ENCODE measurements at places on chromosomes 11 and 22. TPM values are rescaled to one million over a fixed set of nuclear protein-coding genes. Genes with fewer than 3 reads are reported as not detected.
A peak's percentile ranks its signal among the peaks of the same experiment; 100 is the strongest.

DNA sequence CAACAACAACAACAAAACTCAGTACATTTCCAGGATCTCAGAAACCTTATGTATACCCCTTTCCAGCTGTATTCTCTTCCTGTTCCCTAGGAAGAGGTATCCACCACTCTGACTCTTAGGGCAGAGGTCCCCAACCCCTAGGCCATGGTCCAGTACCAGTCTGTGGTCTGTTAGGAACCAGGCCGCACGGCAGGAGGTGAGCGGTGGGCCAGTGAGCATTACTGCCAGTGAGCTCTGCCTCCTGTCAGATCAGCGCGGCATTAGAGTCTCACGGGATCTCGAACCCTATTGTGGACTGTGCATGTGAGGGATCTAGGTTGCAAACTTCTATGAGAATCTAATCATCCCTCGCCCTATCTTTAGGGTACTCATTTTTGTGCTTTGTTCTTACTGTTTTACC is 43.9 kb upstream of the LMO1 start:
- no peak for DNase-seq
- no peak overlapping the region for H3K27ac ChIP-seq
- no peaks in the 10 kb centered on the region for H3K4me1 ChIP-seq
- no peaks in the 10 kb centered on the region for H3K36me3 ChIP-seq
- H3K27me3 ChIP-seq = no peaks in the 10 kb centered on the region

GRCh38 chr22:37032535-37033460 is 13.3 kb downstream of the MPST start:
- no peak overlapping the region for H3K27ac ChIP-seq
- H3K4me3 ChIP-seq = no peak overlapping the region
- no peaks in the 10 kb centered on the region for H3K36me3 ChIP-seq
- no peaks in the 10 kb centered on the region for H3K4me1 ChIP-seq
- no peak for DNase-seq

DNA sequence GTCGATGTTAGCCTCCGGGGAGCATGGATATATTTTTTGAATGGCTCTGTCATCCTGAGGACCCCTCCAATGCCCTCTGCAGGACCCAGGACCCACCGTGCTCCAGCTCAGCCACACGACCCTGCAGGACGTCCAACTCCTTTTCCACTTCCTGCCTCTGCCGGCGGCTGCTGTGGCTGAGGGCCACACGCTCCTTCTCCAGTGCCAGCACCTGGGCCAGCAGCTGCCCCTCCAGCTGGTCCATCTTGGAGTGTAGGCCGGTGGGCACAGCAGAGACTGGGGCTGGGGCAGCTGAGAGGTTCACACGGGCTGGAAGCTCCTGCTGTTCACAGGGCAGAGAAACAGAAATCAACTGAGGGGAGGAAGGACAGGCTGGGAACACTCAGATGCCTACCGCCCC is 15.6 kb downstream of the NPTXR start:
- DNase-seq = no peak
- H3K27ac ChIP-seq = no peak overlapping the region
- no peaks in the 10 kb centered on the region for H3K27me3 ChIP-seq
- no peak overlapping the region for H3K4me3 ChIP-seq

- DNase-seq = no peak
- no peaks in the 10 kb centered on the region for H3K4me1 ChIP-seq
- H3K27me3 ChIP-seq = no peaks in the 10 kb centered on the region
- H3K27ac ChIP-seq = no peak overlapping the region
Observed at GRCh38 chr22:49838771-49839717, 11.4 kb upstream of the BRD1 start.

DNA sequence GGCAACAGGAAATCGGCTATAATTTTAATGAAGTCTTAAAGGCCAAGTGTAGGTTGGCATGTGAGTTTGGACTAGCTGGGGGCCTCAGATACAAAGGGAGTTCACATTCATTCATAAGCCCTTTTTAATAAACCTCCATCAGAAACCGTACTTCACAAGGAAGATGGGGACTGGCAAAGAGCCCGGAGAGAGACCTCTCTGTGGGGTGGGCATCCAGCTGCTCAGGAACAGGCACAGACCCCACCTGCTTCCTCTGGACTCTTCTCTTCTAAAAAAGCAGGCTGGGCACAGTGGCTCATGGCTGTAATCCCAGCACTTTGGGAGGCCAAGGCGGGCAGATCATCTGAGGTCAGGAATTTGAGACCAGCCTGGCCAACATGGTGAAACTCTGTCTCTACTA is 3.9 kb upstream of the ARFGAP3 start:
- H3K27me3 ChIP-seq = no peaks in the 10 kb centered on the region
- peak overlapping the region; percentile 56 for H3K27ac ChIP-seq
- H3K4me3 ChIP-seq = no peak overlapping the region

The MS4A6A gene
- total RNA-seq = not detected

The ANO5 gene
- 1.6 TPM for total RNA-seq

- no peak overlapping the region for H3K27ac ChIP-seq
- H3K36me3 ChIP-seq = no peaks in the 10 kb centered on the region
- H3K27me3 ChIP-seq = no peaks in the 10 kb centered on the region
- no peaks in the 10 kb centered on the region for H3K4me1 ChIP-seq
- H3K4me3 ChIP-seq = no peak overlapping the region
Observed at GRCh38 chr11:96079691-96080090, 155.8 kb upstream of the MTMR2 start.

The LRP5 gene
- total RNA-seq = 46.5 TPM

The BLID gene
- not detected for total RNA-seq

GRCh38 chr11:115941044-115941443 is 436.8 kb upstream of the CADM1 start:
- H3K4me1 ChIP-seq = no peaks in the 10 kb centered on the region
- H3K27ac ChIP-seq = no peak overlapping the region
- no peaks in the 10 kb centered on the region for H3K27me3 ChIP-seq
- no peak for DNase-seq
- no peak overlapping the region for H3K4me3 ChIP-seq

DNA sequence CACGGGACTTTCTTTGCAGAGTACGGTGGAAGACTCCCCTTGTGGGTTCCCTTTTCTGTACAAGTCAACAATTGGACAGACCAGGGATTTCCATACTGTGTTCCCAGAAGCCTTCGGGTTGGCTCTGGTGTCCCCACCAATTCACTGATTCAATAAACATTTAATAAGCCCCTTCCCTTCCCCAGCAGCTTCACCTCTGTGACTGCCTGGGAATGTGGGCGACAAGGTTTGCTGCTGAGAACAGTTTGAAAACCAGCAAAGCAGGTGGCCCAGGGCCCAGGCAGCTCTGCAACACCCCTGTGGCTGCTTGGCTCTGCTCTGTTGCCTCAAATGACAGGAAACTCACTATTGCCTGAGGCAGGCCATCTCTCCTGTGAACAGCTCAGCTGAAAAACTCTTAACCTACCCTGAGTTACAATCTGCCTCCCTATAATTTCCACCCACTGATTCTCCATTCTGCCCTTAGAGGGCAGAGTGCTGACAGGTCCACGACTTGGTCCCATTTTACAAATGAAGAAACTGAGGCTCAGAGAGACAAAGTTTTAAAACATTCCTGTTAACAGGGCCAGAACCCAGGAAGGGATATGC is 10.4 kb downstream of the ADORA2A start:
- no peaks in the 10 kb centered on the region for H3K27me3 ChIP-seq
- no peak overlapping the region for H3K4me3 ChIP-seq
- DNase-seq = peak; percentile 70
- H3K4me1 ChIP-seq = peaks cover 47% of the 10 kb centered on the region

- H3K4me1 ChIP-seq = peaks cover 13% of the 10 kb centered on the region
- DNase-seq = no peak
- H3K27ac ChIP-seq = no peak overlapping the region
- H3K4me3 ChIP-seq = no peak overlapping the region
- H3K27me3 ChIP-seq = no peaks in the 10 kb centered on the region
- H3K36me3 ChIP-seq = peaks cover 18% of the 10 kb centered on the region
Observed at GRCh38 chr22:21569459-21570170, 2.1 kb downstream of the UBE2L3 start.

The CDC42BPG gene
- total RNA-seq = 0.03 TPM

The SULT4A1 gene
- not detected for total RNA-seq

GRCh38 chr11:134145715-134146114 is 76.8 kb downstream of the JAM3 start:
- no peaks in the 10 kb centered on the region for H3K4me1 ChIP-seq
- DNase-seq = no peak
- no peaks in the 10 kb centered on the region for H3K27me3 ChIP-seq
- no peak overlapping the region for H3K27ac ChIP-seq
- no peak overlapping the region for H3K4me3 ChIP-seq
- peaks cover 82% of the 10 kb centered on the region for H3K36me3 ChIP-seq

GRCh38 chr11:84497981-84498411 is 1129.1 kb downstream of the DLG2 start:
- no peaks in the 10 kb centered on the region for H3K4me1 ChIP-seq
- H3K27ac ChIP-seq = no peak overlapping the region
- no peak overlapping the region for H3K4me3 ChIP-seq
- no peaks in the 10 kb centered on the region for H3K27me3 ChIP-seq

The CRYBB1 gene
- 0.30 TPM for total RNA-seq

DNA sequence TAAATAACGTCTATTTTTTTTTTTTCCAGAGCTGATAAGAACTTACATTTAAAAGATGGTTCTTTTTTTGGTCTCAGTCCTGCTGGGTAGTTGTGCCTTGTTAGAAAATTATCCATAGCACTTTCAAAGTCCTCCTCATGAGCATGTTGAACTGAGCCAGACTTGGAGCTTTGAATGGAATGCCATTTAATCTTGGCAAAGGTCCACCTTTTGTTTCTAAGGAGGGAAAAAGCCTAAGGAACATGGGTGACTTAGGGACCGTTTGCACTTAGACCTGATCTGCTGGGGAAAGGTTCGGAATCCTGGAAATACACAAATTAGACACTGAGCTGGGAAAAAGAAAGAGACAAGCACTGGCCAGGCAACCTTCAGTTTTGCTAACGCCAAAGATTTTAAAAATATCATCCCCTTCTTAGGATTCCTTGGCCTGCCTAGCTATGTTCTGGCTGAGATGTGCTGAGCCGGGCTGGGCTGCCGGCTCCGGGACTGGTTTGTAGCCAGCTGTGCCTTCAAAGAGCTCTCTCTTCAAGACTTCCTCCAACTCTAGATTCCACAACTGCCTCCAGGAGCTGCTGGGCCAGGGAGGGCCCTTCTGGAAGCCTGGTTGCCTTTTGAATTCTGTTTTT is 67.4 kb downstream of the ENDOD1 start:
- H3K27me3 ChIP-seq = no peaks in the 10 kb centered on the region
- no peak overlapping the region for H3K27ac ChIP-seq
- H3K4me1 ChIP-seq = no peaks in the 10 kb centered on the region
- H3K4me3 ChIP-seq = no peak overlapping the region

DNA sequence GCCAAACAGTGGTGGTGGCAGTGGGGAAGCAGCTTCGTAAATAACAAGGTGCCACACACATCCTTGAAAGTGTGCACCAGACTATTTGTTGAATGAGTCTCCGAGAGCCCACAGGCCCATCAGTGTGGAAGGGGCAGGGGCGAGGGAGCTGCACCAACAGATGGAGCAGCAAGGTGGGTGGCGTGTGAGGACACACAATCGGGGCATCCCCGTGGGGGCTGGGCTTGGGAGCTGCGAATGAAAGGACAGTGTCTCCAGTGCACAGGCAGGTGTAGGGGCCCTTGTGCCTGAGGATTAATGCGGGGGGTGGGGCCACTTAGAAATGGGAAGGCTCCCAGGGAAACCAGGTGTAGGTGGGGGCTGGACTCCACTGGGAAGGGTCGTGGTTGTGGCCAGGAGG is 2.8 kb downstream of the NRXN2 start:
- no peak for DNase-seq
- H3K4me1 ChIP-seq = no peaks in the 10 kb centered on the region
- H3K27me3 ChIP-seq = peaks cover 7% of the 10 kb centered on the region
- no peaks in the 10 kb centered on the region for H3K36me3 ChIP-seq
- no peak overlapping the region for H3K27ac ChIP-seq

The OR8G1 gene
- not detected for total RNA-seq

The NLRP14 gene
- not detected for total RNA-seq

DNA sequence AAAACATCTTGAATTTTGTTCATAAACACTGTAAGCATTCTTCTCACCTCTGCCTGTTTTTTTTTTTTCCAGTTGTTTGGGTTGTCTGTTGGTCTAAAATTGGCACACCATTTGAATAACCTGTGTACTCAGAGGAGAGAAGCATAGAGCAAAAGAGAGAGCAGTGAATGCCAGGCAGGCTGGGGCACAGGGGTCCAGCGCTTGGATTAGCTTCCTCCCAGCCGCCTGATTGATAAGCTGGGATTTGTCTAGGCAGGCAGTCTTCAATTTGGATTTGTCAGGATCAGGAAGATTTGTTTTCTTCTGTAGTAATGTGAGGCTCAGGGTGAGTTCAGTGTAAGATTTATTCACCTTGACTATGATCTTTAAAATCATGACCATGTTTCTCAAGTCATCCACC is 59.0 kb downstream of the ARL14EP start:
- no peak overlapping the region for H3K4me3 ChIP-seq
- peaks cover 3% of the 10 kb centered on the region for H3K4me1 ChIP-seq
- H3K27me3 ChIP-seq = no peaks in the 10 kb centered on the region
- no peaks in the 10 kb centered on the region for H3K36me3 ChIP-seq

DNA sequence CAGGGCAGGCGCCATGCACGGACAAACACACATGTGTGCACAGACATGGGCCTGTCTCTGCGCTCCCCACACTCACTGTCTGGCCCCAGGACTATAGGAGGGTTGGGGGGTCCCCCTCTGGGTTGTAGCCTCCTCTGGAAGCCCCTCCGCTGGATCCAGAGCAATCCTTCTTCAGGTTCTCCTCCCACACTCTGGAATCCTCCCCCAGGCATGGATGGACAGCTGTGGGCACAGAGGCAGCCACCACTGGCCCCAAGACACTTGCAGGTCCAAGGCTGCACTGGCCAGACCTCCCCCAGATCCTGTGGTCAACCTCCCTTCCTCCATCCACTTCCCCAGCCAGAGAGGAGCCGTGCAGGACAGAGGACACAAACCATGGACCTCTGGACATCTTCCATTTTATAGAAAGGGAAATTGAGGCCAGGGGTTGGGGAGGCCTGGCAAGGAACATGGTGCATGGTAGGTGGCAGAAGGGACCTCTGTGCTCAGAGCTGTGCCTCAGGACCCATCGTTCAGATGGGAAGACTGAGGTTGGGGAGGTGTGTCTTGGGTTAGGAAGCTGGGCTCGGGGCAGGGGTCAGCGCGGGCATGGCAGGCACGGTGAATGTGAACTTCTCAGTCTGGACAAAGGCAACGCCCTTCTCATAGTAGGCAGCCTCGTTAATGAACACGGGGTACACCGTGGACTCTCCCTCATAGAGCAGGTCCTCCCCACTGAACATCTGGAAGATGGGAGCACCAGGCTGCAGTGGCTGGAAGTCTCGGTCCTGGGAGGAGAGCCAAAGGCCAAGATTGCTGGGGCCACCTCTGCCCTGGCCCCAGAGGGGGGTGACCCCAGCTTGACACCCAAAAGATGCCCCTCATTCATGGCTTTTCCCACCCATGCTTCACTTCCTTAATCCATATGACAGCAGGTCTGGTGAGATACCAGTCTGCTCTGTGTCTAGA is 2.9 kb upstream of the TBX10 start:
- peaks cover 4% of the 10 kb centered on the region for H3K27me3 ChIP-seq
- DNase-seq = no peak
- H3K36me3 ChIP-seq = no peaks in the 10 kb centered on the region
- H3K27ac ChIP-seq = no peak overlapping the region
- H3K4me1 ChIP-seq = no peaks in the 10 kb centered on the region
